ENCODE measurements at places on chromosomes 7 and 10.

- DNase-seq = no peak
Observed at GRCh38 chr7:24907311-24907886, 72.6 kb downstream of the OSBPL3 start.

- no peak for DNase-seq
Observed at GRCh38 chr7:130883928-130884327, 149.9 kb upstream of the KLF14 start.

GRCh38 chr7:45163692-45164052, 6.1 kb downstream of the RAMP3 start:
- no peak for DNase-seq

DNA sequence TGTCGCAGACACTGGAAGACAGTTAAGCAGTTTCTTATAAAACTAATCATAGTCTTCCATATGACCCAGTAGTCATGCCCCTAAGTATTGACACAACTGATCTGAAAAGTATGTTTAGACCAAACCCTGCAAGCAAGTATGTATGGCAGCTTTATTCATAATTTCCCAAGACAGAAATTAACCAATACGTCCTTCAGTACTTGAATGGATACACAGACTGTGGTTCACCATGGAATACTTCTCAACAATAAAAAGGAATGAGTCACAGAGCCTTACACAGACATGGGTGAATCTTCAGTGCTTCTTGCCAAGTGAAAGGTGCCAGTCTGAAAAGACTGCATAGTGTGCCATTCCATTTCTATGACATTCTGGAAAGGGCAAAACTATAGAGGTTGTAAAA, 50.2 kb upstream of the AKR1E2 start:
- DNase-seq = no peak

DNA sequence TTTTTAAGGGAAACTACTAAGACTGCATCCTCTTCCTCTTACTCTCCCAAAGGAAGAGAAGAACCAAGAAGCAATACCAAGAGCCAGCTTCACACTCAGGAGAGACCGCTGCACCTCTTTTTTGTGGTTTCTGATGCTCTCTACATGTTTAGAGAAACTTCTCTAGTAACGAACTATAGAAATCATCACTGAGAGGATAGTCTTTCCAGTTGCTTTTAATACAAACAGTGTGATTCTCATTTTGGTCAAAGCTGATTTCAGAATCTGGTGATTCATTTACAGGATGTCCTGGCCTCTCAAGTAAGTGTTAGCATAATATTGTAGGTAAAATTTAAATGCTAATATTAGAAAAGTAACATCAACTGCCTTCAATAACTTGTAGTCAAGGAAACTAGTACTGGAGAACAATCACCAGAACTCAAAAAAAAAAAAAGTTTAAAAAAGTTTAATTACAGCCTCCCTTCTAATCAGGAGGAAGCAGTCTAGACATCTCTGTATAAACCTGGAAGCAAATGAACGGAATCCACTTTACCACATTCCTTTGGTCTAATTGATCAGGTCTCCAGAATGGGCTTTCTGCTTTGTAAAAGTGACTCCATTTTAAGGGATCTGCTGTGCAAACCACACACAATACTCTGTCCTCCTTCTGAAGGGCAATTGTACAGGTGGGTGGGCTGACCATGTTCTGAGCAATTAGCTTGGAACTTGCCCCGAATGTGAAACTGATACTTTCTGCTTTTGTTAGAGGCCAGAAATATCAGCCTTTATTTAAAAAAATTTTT, 3.0 kb downstream of the LAMB1 start:
- DNase-seq = no peak

DNA sequence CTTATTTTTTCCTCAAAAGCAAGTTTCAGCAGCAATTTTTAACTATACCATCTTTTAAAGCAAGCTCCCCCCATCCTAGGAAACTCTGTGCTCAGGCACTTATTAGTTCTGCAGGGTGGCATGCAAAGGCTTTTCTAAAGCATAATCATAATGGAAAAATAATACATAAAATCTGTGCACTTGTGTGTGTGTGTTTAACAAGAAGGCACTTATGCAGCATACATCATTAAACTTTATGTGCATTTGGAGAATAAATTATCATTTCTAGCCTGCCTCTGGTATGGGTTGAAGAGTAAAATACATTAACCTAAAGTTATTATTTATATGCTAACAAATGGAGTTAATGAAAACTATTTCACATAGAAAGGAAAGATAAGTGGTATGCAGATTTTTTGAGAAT, 5.6 kb upstream of the RASSF4 start:
- DNase-seq = no peak

DNA sequence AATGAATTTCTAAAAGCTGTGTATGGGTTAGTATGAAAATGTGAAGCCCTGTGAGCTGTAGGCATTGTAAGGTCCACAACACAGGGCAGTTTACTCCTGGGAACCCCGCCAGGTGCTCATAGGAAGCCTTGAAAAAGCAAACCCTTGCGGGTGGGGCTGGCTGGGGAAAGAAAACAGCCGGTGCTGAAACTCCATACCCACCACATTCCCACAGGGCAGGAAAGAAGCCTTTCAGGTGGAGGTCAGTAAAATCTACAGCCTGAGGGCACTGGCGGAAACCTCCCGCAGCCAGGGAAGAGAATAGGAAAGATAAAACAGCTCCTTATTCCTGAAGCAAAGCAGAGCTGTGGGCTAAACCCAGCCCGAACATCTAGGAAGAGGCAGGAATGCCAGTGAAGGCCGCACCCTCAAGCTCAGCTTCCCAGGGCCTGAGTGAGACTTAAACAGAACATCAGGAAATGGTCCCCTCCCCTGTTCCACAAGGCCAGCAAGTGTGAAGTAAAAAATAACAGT, 34.7 kb downstream of the PODXL start:
- no peak for DNase-seq

DNA sequence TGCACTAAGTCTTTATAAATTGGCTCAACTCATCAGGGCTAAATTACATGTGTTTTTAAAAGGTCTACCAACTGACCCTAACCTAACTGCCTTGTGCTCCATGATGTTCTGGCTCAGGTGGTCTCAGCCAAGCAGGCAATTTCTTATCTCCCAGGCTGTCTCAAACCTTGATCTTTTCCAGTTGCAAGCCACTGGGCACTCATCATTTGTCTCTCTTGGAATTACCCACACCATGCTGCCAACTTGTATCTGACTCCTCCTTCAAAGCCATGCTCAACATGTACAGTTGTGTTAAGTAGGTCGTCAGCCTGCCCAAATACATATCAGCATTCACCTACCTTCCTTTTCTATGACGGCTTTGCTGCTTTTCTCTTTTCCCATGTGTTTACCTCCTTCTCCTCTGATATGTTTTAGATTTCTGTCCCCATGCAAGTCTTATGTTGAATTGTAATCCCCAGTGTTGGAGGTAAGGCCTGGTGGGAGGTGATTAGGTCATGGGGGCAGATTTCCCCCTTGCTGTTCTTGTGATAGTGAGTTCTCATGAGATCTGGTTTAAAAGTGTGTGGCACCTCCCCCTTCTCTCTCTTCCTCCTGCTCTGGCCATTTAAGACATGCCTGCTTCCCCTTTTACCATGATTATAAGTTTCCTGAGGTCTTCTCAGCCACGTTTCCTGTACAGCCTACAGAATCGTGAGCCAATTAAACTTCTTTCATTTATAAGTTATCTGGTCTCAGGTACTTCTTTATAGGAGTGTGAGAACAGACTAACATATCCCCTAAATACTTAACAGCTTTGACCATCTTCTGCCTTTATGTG, 130.0 kb downstream of the ELAPOR2 start:
- no peak for DNase-seq

DNA sequence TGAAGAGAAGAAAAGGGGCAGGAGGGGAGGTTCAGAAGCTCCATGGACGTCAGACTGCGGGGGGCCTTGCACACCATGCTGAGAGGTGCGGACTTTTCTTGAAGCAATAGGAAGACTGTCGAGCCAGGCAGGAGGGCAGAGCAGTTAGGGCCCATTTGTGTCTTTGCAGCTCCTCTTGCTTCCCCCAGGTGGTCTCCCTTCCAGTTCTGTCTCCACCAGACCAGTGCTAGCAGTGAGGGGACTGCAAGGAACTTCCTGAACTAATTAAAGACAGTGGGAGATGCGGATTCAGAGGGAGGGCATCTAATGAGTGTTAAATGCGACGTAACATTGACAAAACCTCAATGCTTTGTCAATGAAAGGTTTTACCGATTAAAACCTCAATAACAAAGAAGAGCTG, 225.4 kb downstream of the USP6NL start:
- DNase-seq = no peak

DNA sequence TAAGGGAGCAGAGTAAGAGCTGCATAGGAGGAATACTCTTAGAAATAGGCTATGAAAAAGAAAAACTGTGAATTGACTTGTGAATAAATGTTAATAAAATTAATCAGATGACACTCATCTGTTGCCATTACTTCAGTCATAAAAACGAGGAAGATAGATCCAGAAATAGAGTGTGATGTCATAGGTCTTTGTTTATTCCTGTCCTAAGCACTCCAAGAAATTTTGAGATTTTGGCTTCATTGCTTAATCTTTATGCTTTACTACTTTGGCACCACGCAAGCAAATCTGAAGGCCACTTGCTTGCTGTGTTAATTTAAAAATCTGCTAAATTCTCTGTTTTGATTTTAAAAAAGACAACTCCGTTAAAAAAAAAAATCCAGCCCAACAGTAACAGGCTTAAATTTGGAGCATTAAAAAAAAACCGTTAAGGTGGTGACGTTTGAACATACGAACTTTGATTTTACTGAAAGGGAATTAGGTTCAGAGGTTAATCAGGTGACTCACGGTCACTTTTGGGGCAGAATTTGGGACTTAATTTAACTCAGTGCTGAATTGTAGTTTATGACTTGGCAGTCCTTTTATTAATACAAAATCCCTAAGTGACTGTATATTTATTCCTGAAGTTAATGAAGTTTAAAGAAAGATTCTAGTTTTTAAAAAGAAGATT, 3.4 kb downstream of the IFRD1 start:
- no peak for DNase-seq

DNA sequence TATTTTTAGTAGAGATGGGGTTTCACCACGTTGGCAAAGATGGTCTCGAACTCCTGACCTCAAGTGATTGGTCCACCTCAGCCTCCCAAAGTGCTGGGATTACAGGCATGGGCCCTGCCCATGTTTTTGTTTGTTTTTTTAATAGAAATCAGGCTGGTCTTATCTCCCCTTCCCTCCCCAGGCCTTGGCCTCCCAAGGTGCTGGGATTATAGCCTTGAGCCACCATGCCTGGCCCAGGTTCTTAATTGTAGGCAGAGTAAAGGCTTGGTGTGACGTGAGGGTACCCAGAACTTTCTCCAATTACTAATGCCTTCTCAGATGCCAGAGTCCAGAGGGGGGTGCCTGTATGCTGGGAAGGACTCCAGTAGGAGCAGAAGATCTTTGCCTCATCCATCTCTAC, 5.2 kb upstream of the MKRN1 start:
- DNase-seq = no peak

DNA sequence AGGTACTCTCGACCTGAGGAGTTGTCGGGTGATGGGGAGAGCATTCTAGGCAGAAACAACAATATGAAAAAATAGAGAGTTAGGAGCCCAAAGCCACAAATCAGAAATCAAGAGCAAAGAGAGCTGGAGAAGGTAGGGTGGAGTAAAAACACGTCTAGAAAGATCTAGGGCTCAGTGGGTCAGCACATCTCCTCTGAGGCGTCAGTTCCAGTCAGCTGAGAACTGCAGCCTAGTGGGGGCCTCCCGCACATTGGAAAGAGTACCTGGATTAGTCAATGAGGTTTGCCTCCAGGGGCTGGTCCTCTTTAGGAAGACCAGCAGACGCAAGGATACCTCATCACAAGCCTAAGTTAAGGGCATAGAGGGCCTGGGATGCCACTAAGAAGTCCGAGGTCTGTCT, 113.2 kb upstream of the LANCL2 start:
- no peak for DNase-seq

- no peak for DNase-seq
Observed at GRCh38 chr7:8514781-8515519, 81.5 kb downstream of the NXPH1 start.

- no peak for DNase-seq
Observed at GRCh38 chr10:85649461-85649860, 717.1 kb downstream of the GRID1 start.

DNA sequence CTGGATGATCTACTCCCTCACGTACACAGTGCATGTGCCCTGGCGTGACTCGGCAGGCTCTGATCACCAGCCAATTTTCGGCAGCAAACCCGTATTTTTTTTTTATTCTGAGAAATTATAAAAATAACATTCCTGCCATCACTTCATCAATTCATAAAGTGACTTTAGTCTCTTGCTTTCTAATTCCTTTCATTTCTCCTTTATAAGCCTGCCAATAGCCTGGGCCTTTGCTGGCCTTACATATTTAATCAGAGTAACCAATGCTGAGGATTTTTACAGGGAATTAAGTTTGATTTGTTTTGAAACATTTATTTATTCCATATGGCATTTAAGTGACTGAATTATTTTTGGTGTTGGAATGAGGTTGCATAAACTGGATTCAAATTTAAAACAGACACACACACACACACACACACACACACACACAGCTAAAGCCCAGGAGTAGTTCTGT, 140.8 kb downstream of the ETV1 start:
- DNase-seq = no peak

DNA sequence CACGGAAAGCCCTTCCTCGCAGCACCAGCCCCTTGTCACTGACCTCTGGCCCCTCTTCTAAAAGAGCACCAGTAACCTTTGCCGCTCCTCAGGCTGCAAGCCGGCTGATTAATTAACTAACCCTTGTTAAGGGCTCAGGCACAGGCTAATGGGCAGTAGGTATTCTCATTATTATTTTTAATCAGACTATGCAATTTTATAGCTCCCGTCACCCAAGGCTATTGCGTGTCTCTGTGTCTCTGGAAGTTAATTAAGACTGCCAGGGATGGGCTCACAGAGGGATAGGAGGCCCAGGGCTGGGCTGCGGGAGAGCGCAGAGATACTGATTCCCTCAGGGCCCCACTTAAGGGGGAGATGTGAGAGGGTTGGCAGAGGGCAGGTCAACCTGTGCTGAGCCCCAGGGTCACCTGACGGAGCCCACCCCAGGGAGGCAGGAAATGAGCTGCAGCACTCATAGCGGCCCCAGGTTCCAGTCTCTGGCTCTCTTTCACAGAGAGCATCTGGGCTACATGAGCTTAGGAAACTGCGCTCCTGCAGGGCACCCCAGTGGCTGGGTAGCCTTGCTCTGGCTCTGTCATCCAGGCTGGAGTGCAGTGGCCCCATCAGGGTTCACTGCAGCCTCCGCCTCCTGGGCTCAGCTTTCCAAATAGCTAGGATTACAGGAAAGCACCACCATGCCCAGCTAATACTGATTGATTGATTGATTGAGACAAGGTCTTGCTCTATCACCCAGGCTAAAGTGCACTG, 92.2 kb upstream of the LRRC4 start:
- DNase-seq = no peak

- no peak for DNase-seq
Observed at GRCh38 chr10:108561649-108562048, 1361.7 kb downstream of the XPNPEP1 start.

GRCh38 chr7:78510580-78511188, 712.1 kb downstream of the PHTF2 start:
- DNase-seq = no peak
